RKO (cell line): ENCODE measurements at places on chromosomes 2 and 18.

DNA sequence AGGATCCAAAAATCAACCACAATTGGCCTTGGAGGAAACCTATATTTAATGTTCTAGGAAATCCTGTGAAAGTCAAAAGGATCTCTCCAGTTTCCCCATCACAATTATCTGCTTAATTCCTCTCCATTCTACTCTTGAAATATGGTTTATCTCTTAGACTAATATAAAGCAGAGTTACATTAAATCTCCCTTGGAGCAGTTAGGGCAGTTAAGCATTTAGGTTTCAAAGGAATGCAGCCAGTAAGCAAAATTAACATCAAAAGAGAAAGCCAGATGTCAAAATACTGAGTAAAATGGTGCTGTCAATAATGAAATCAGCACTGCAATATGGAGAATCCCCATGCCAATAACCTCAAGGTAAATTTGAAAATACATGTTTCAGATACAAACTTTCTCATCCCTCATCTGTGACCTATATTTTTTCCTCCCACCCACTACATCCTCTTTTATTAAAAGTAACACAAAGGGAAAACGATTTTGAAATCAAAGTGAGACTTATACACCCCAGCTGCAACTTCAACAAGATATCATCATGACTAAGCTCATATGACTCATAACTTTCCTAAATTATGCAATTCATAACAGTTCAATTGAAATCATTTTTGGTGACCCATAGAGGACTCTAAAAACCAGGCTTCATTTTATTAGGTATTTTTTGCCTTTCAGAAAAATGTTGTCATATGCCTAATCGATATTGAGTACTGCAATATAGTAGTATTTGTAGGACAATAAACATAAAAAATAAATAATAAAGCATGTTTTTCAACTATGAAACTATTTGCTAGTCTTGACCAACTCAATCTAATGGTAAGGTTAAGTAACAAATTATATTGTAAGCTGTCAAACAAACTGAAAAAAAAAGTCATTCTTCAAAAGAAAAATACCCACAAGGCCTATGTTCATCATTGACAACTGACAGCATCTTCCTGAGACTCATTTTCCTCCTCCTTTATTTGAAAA, 3.1 kb downstream of the ADAM17 start:
- peak; percentile 93 for DNase-seq

- peak; percentile 69 for DNase-seq
Measured at GRCh38 chr2:193695367-193695766, 1500.6 kb upstream of the TMEFF2 start.

GRCh38 chr18:45828917-45829811, 3.7 kb downstream of the SIGLEC15 start:
- DNase-seq = no peak

GRCh38 chr2:121902171-121902591, 146.7 kb downstream of the TSN start:
- no peak for DNase-seq

DNA sequence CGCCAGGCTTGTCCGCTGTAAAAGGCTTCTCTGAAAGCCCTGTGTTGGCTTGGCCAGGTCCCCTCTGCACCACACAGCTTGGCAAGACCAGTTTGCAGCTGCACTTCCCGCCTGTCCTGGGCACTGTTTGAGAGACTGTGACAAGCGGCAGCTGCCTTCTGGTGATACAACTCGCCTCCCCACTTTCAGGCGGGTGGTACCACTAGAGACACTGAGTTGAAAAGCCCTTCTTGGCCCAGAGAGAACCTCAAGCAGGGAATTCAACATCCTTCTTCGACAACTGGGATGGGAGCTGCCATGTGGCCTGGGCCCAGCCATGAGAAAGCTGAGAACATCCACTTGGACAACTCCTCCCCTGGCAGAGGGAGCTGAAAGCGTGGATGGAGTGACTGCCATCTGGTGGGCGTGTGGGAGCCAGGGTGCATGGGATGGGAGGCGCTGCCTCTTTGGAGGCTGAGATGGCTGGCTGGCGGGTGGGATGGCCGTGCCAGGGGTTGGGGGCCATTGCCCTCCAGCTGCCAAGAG, 125.5 kb upstream of the REV1 start:
- peak; percentile 11 for DNase-seq

- no peak for DNase-seq
Measured at GRCh38 chr2:160478660-160479059, 14.9 kb downstream of the RBMS1 start.

GRCh38 chr2:160415991-160416390, 77.6 kb downstream of the RBMS1 start:
- no peak for DNase-seq

DNA sequence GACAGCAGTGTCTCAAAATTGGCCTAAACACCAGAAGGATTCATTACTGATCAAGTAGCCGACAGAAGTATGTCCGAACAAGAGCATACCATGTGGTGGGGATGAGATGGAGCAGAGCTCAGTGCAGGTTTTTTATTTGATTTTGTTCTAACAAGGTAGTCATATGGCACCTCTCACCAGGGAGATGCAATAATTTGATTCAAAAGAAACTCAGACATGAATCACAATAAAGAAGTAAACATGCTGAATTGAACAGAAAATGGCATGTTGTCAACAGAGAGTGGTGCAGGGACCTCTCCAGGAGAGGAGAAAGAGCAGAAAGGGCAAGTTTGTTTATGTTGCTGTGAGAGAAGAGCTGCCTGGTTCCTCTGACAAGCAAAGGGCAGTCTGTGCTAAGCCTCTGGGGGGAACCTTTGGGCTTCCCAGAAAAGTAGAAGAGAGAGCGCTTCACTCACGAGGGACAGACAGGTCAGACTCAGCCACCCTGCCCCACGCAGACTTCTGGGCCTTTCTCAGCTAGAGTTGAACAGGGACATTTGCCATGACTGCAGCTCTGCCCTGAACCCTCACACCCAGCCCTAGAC, 351.3 kb upstream of the RAB12 start:
- no peak for DNase-seq

GRCh38 chr18:49227441-49228165, 232.8 kb downstream of the DYM start:
- no peak for DNase-seq

DNA sequence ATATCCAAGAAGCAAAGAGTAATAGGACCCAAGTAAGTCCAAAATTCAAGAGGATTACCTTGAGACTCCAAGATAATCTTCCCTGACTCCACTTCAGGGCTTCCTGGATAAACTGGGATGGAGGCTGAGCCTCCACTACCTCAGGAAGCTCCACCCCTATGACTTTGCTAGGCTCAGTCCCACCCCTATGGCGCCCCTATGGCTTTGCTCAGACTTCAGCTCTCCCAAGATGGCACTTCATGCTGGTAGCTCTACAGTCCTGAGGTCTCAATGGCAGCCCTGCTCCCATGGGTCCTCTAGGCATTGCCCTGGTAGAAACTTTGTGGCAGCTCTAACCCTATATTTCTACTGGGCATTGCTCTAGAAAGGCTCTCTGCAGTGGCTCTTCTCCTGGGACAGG, 69.9 kb upstream of the CHAC2 start:
- DNase-seq = no peak

DNA sequence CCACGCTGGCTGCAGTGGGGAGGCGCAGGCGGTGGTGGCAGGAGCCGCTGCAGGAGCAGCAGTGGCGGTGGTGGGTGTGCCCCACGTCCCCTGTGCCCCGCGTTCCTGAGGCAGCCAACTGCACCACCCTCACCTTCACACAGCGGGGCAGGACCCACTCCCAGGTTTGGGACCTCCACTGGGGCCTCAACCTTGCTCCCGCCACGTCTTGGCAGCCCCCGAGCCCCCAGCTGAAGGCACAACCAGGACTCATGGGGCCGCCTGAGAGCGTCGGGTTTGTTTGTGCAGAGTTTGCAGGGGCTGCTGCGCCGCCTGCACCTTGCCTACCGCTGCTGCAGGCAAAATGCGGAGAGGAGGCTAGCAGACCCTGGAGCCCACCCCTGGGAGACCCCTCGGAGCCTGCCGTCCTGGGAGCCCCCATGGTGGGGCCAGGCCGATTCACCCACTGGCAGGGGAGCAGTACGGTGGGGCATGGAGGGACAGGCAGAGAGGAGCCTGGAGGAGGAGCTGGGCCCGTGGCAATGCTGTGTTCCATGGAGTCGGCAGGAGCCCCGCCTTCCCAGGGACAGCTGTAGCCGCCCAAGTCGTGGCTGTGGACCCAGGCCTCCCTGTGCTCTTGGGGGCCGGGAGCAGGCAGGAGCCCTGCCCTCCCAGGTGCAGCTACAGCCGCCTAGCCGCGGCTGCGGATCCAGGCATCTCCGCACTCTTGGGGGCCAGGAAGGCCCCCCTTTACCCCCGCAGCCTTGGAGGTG, 14.7 kb upstream of the EML6 start:
- DNase-seq = no peak

DNA sequence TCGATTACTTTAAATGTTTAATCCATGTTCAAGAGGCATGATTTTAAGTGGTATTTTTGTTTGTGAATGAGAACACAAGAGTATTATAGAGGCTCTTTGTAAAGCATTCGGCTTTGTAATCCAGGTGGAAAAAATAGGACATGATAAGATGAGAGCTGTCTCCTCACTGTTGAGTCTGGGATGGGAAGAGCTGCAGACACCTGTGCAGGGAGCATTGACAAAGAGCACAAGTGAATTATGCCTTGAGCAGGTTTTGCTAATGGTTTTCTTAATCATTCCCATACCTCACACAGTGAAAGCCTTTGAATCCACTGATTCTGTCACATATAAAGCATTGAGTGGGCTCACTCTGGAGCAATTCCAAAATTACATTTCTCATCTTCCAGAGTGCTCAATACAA, 9.6 kb downstream of the COL6A3 start:
- no peak for DNase-seq

DNA sequence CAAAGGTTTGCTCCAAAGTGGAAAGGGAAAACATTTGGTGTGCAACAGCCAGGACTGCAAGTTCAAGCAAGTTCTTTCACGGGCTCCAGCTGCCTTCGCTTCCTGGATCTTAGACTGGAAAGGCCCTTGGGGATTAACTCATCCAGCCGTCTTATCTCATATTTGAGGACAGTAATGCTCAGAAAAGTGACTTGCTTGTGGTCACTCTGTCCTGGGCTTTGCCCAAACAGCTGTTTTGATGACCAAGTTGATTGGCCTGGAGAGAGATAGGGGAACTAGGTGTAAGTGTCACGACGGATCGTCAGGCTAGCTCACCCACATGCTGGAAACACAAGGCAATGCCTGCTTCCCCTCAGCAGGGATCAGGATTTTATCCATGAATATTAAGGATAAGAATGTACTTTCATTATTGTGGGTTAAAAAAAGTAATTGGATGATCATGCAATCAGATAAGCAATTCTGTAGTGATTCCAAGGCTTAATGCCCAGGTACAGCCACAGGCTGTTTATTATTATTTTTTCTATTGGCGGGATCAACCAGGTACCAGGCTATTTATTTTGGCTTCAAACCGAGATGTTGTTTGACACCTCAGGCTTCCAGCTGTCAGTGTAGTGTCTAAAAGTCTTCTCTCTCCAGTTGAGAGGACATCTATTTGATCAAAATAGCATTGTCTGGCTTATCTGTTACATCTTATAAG, 162.5 kb upstream of the EPAS1 start:
- DNase-seq = no peak

- DNase-seq = no peak
Measured at GRCh38 chr18:49730951-49731391, 82.4 kb downstream of the ACAA2 start.

DNA sequence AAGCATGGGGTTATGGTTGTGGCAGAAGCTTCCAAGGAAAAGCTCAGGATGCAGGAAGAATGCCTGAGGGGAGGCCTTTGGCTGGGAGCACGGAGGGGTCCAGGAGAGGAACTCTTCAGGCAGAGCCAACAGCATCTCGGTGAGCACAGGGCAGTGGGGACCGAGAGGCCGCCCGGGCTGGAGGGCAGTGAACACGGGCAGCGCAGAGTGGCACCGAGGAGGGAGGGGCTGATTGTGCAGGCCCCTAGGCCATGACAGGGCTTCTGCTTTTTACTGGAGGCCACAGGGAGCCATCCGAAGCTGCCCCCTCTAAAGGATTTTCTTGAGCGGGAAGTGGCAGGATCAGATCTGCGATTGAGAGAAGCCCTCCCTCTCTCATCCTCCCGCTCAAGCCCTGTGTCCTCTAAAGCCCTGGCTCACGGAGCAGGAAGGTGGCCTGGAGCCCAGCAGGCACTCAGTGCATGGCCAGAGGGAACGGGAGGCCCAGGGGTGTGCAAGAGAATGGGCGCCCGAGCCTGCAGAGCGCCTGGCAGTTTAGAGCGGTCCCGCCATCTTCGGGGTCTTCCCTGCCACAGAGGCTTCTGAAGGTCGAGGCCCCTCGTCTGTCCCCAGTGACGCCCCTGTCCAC, 110.0 kb upstream of the STON1 start:
- DNase-seq = no peak

- DNase-seq = peak; percentile 48
Measured at GRCh38 chr18:79123948-79124347, 54.8 kb downstream of the ATP9B start.

DNA sequence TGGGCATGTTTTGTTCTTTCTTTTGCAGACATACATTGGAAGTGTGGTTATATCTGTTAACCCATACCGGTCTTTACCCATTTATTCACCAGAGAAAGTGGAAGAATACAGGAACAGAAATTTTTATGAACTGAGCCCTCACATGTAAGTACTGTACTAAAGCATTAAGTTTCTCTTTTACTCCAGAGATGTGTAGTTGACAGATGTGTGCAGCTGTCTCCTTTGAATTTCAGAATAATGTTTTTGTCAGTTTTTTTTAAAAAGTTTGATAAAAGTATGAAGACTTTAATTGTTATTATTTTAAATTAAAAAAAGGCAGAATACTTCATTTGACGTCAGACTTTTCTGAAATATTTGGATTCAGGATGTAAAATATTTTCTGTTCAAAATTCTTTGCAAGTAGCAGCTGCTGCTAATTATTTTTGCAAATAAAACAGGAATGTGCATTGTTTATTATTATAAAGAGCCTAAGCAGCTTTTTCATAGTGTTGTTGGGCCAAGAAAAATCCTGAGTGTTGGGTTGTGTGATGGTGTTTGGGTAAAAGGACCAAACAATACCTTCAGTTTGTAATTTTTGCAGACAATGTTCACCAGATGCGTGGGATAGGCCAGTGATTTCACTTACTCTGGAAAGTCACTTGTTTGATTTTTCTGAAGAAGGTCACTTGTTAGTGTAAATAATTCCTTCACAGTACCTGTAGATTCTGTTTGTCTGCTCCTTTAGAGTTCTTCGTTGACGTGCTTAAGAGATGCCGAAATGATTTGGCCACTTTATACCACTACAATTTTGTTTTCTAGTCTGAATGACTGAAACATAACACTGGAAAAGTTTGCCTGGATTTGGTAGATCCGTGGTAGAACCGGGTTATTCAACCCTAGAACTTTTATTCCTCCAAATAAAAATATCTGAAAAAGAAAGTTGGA, 51.1 kb downstream of the MYO1B start:
- no peak for DNase-seq

- DNase-seq = no peak
Measured at GRCh38 chr2:3207091-3207491, 170.5 kb downstream of the EIPR1 start.
